Esophagus squamous epithelium (tissue), 5 donors: ENCODE measurements at places on chromosomes 11 and 22. TPM values are rescaled to one million over a fixed set of nuclear protein-coding genes. Genes with fewer than 3 reads are reported as not detected.

GRCh38 chr11:100574894-100575769 is 112.0 kb upstream of the ARHGAP42 start:
- no peaks in the 10 kb centered on the region for H3K4me1 ChIP-seq
- H3K36me3 ChIP-seq: no peaks in the 10 kb centered on the region
- no peak overlapping the region for H3K4me3 ChIP-seq
- no peaks in the 10 kb centered on the region for H3K27me3 ChIP-seq
- DNase-seq: no peak
- no peak overlapping the region for H3K27ac ChIP-seq

The B3GAT1 gene
- 0.09 TPM for total RNA-seq

- no peak overlapping the region for H3K4me3 ChIP-seq
- H3K36me3 ChIP-seq: no peaks in the 10 kb centered on the region
- H3K27me3 ChIP-seq: no peaks in the 10 kb centered on the region
- no peak overlapping the region for H3K27ac ChIP-seq
- no peak for DNase-seq
- H3K4me1 ChIP-seq: no peaks in the 10 kb centered on the region
Measured at GRCh38 chr11:57588046-57588710, 9.3 kb upstream of the SERPING1 start.

The FOLR2 gene
- total RNA-seq: 41.6 TPM

GRCh38 chr22:22933807-22934542 is 46.4 kb downstream of the IGLL5 start:
- no peak overlapping the region for H3K4me3 ChIP-seq
- DNase-seq: no peak

- DNase-seq: no peak
- H3K36me3 ChIP-seq: no peaks in the 10 kb centered on the region
- no peak overlapping the region for H3K27ac ChIP-seq
- no peaks in the 10 kb centered on the region for H3K27me3 ChIP-seq
- no peak overlapping the region for H3K4me3 ChIP-seq
Measured at GRCh38 chr11:79078999-79079398, 361.8 kb downstream of the TENM4 start.

DNA sequence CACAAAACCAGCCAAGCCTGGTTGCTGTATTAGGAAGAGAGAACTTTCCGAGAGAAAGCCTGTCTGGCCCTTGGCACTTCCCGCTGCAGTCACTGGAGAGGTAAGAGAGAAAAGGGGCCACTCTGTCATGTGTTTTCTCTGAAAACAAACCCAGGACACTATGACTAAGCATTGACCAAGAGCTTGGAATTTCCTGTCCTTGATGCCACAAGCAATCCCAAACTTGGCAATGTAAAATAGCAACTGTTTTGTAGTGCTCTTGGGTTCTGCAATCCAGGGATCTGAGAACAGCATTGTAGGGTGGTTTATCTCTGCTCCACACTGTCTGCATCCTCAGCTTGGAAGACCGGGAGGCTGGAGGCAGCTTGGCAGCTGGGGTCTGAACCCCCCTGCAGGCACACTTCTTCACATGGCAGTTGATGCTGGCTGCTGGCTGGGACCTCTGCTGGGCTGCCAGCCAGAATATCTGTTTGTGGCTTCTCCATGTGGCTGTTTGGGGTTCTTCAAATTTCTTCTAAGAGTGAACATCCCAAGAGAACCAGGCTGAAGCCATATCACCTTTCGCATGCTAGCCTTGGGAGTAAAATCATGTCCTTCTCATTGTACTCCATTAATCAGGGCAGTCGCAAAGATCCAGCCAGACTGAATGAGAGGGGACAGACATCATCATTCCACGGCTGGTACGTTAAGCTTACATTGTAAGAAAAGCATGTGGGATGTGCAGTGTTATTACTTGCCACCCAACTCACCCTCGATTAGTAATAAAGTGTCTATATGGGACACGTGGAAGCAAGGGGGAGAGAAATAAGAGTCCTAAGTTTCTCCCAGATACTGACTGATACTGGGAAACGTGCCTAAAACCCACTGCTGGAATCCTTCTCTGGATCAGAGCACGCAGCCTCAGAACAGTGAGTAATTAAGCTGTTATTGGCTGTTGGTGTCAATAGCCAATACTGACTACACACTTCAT is 537.4 kb upstream of the B3GAT1 start:
- peaks cover 10% of the 10 kb centered on the region for H3K4me1 ChIP-seq
- DNase-seq: no peak
- H3K36me3 ChIP-seq: no peaks in the 10 kb centered on the region
- H3K4me3 ChIP-seq: no peak overlapping the region
- no peaks in the 10 kb centered on the region for H3K27me3 ChIP-seq

The SLC43A1 gene
- 11.4 TPM for total RNA-seq

DNA sequence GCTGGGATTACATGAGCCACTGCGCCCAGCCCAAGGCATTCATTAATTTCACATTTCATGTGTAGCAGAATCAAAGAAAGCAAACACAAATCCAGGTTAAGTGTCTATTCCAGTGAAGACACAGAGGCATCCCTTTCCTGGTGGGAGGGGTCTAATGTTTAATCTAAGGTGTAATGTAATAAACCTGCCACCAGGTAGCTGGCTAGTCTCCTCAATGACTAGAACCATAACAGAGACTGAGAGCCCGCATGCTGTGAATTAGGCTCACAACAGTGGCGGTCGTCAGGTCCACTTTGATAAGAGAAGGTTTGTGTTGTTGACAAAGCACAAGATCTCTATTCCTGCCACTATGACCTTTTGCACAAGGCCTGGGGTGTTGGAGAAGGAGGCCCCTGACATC is 64.2 kb upstream of the ADA2 start:
- no peak for DNase-seq
- H3K36me3 ChIP-seq: no peaks in the 10 kb centered on the region
- H3K27me3 ChIP-seq: no peaks in the 10 kb centered on the region
- H3K4me3 ChIP-seq: no peak overlapping the region

DNA sequence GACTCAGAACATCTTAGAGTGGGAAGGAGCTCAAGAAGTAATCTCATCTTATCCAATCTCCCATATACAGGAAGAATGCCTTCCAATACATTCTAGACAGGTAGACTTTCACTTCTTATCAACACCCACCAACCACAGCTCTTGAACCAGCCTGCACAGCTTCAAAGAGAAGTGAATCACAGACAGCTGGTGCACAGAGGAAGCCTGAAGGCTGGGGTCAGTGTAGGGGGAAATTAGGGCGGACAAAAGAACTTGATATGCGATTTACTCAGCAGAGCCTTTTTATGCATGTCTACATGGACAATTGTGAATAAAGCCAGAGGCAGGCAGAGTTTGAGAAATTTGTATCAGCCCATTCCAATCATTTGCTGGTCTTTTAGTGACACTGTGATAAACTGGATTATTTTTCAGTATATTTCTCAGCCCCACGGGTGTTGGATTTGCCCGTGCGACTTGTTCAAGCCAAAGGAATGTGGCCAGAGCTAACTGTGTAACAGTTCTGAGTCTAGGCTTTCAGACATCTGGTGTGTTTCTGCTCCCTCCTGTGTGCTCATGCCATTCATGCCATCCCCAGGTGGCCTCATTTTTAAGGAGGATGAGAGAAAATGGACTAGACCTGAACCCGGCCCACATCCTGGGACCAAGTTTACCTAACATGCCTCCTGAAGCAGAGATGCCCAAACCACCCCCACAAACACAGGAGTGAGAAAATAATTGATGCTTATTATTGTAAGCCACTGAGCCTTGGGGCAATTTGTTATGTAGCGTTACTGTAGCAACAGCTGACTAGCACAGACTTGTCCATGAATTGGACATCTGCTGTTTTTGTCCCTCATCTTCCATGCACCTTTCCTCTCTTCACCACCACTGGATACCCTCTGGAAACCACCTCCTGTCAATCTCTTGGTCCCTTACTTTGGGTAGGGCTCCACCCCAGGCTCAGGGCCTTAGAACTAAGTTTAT is 137.5 kb upstream of the HSD17B12 start:
- no peak overlapping the region for H3K27ac ChIP-seq
- H3K4me1 ChIP-seq: no peaks in the 10 kb centered on the region
- H3K4me3 ChIP-seq: no peak overlapping the region
- H3K27me3 ChIP-seq: peaks cover 52% of the 10 kb centered on the region
- DNase-seq: no peak

- H3K36me3 ChIP-seq: no peaks in the 10 kb centered on the region
- DNase-seq: no peak
- H3K4me3 ChIP-seq: no peak overlapping the region
- H3K27ac ChIP-seq: no peak overlapping the region
- H3K27me3 ChIP-seq: peaks cover 7% of the 10 kb centered on the region
Measured at GRCh38 chr11:2458321-2458720, 13.5 kb downstream of the KCNQ1 start.

DNA sequence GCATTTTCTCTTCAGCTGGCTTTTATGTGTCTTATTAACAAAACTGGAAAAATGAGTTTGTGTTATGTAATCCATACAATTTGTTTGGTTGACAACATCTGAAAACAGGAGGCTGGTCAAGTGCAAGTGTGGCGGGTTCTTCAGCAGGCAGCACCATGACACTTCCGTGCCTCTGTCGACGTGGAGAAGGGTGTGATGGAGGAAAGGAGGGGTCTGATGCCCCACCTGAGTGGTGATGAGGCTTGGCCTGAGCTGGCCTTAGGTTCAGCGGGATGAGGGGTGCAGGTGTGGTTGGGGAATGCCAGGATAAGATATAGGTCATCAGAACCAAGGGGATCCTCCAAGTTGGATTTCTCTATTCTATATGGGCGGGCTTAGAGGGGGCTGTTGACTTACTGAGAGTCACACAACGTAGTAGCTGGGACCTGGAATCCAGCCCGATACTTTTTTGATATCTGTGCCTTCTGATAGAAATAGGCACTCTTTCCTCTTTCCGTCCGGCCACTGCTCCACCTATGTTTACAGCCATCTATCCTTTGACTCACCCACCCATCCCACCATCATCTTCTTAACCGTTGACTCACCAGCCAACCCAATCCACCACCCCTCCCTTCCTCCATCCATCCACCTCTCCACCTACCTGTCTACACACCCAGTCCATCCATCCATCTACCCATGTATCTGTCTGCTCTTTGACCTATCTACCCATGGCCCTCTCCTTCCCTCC is 29.0 kb downstream of the SHANK3 start:
- no peaks in the 10 kb centered on the region for H3K27me3 ChIP-seq
- no peak overlapping the region for H3K4me3 ChIP-seq
- H3K27ac ChIP-seq: no peak overlapping the region
- DNase-seq: no peak
- H3K36me3 ChIP-seq: no peaks in the 10 kb centered on the region

DNA sequence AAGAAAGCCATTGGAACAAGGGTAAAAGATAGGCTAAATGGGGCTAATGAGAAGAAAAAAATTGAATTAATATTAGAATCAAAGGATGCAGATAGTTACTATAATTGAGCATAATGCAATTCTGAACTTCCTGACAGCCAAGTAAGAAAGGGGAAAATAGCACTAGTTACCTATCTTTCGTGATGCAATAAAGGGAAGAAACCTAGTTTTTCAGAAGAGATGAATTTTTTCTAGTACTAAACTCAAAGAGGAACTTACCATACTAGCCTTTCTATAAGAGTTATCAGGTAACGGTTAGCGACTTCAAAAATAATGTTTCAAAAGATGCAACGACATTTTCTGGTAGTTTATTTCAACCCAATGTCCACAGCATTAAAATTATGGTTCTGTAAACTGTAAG is 8.8 kb upstream of the WT1 start:
- H3K4me3 ChIP-seq: no peak overlapping the region
- no peaks in the 10 kb centered on the region for H3K36me3 ChIP-seq
- peaks cover 79% of the 10 kb centered on the region for H3K27me3 ChIP-seq
- H3K4me1 ChIP-seq: no peaks in the 10 kb centered on the region
- no peak for DNase-seq
- H3K27ac ChIP-seq: no peak overlapping the region

The OTOG gene
- not detected for total RNA-seq

The MYBPC3 gene
- 0.08 TPM for total RNA-seq

The SCGB1C1 gene
- not detected for total RNA-seq

The KRTAP5-9 gene
- total RNA-seq: not detected

The XKR3 gene
- total RNA-seq: not detected

The OR8G1 gene
- not detected for total RNA-seq

The MPPED1 gene
- total RNA-seq: not detected

The ROBO4 gene
- total RNA-seq: 4.5 TPM

- H3K36me3 ChIP-seq: no peaks in the 10 kb centered on the region
- H3K27me3 ChIP-seq: no peaks in the 10 kb centered on the region
- H3K27ac ChIP-seq: no peak overlapping the region
- peaks cover 7% of the 10 kb centered on the region for H3K4me1 ChIP-seq
- H3K4me3 ChIP-seq: peak overlapping the region; percentile 14
- no peak for DNase-seq
Measured at GRCh38 chr11:71240865-71241691, 11.3 kb downstream of the SHANK2 start.

- H3K4me1 ChIP-seq: peaks cover 53% of the 10 kb centered on the region
- H3K27ac ChIP-seq: no peak overlapping the region
- peak overlapping the region; percentile 76 for H3K4me3 ChIP-seq
- DNase-seq: no peak
- no peaks in the 10 kb centered on the region for H3K36me3 ChIP-seq
- no peaks in the 10 kb centered on the region for H3K27me3 ChIP-seq
Measured at GRCh38 chr11:115501893-115502589, 2.2 kb downstream of the CADM1 start.

GRCh38 chr11:6321356-6321755 is 1.1 kb upstream of the CAVIN3 start:
- no peak for DNase-seq
- no peaks in the 10 kb centered on the region for H3K36me3 ChIP-seq
- H3K4me1 ChIP-seq: peaks cover 27% of the 10 kb centered on the region

GRCh38 chr22:28442264-28442710 is 237.4 kb downstream of the TTC28 start:
- DNase-seq: no peak
- H3K27me3 ChIP-seq: no peaks in the 10 kb centered on the region
- no peaks in the 10 kb centered on the region for H3K36me3 ChIP-seq
- peak overlapping the region; percentile 63 for H3K27ac ChIP-seq
- H3K4me3 ChIP-seq: peak overlapping the region; percentile 47

- peak overlapping the region; percentile 48 for H3K27ac ChIP-seq
- H3K4me3 ChIP-seq: no peak overlapping the region
- no peaks in the 10 kb centered on the region for H3K36me3 ChIP-seq
- no peak for DNase-seq
- H3K27me3 ChIP-seq: no peaks in the 10 kb centered on the region
Measured at GRCh38 chr11:14619603-14620531, 23.7 kb upstream of the PDE3B start.

DNA sequence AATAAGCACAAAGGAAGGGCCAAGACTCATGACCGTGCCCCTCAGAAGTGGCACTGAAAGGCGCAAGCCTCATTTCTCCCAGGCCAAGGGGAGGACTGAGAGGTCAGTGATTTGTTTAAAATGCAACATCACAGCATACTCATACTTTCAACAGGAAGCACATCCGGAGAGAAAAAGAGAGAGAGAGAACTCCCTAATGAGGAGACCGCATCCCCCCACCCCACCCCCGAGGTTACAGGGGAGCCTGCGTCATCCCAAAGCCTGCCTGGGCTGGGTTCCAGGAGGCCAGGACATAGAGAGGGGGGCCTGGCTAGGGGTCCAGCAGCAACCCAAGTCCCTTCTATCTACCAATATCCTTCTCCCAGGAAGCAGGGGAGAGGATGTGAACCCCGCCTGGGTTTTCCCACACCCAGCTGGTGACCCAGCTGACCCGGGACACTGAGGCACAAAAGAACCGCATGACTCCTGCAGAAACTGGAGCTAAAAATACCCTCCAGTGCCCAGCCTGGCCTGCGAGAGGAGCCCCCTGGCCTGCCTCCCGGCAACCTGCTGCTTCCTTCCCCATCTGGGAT is 3.8 kb downstream of the CSNK1E start:
- H3K27ac ChIP-seq: peak overlapping the region; percentile 98
- no peak for DNase-seq
- H3K4me3 ChIP-seq: no peak overlapping the region
- H3K36me3 ChIP-seq: no peaks in the 10 kb centered on the region

GRCh38 chr11:73314117-73314961 is 6.3 kb downstream of the ARHGEF17 start:
- no peaks in the 10 kb centered on the region for H3K36me3 ChIP-seq
- peak overlapping the region; percentile 89 for H3K4me3 ChIP-seq
- no peak for DNase-seq
- H3K27me3 ChIP-seq: peaks cover 4% of the 10 kb centered on the region
